Cortex of kidney (tissue), 1 donor: ENCODE measurements at places on chromosomes 11 and 22.

DNA sequence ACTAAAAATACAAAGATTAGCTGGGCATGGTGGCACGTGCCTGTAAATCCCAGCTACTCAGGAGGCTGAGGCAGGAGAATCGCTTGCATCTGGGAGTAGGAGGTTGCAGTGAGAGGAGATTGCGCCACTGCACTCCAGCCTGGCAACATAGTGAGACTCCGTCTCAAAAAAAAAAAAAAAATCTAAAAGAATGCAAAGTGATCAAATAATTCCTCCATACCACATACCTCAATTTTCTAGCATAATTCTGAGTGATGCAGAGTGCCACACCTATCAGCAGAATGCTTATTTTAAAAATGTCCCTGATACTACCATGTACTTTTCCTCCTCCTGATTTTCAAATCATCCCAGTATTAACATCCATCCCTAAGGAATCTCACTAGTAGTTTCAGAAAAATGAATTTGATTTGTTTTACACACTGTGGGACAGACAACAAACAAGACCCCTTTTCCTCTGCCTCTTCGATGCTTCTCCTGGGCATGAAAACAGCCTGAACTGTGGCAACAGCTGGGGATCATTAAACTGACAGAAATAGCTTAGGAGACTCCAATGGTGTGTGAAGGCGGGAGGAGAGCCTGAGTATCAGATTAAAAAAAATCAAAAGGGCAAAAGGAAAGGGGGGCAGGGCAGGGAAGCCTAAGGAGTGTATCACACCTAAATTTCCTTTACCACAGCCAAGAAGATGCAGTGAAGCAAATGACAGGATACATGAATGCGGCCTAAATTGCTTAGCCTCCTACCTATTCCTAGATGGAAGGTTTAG is 114.7 kb downstream of the SGSM3 start:
- no peak for DNase-seq

DNA sequence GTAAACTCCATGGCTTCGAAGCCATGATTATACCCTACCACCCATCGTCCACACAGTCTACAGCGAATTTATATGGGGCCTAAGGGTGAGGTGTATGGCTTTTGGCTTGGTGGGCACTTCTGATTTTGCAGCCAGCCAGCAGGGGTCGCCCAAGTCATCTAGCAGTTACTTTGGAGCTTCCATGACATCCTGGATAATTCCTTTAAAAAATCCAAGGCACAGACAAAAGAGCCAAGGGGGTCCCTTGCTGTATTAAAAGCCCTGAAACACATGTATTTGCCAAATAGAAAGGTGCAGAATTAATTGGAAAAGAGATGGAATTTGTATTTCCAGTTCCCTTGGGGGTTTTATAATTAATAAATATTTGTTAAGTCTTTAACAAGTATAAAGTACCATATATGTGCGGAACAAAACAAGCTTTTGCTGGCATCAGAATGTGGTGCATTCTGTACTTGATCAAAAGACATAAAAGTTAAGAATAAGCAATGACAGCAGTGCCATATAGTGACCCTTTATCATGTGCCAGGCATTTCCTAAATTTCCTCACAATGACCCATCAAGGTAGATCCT is 132.8 kb upstream of the PITPNB start:
- no peak for DNase-seq

DNA sequence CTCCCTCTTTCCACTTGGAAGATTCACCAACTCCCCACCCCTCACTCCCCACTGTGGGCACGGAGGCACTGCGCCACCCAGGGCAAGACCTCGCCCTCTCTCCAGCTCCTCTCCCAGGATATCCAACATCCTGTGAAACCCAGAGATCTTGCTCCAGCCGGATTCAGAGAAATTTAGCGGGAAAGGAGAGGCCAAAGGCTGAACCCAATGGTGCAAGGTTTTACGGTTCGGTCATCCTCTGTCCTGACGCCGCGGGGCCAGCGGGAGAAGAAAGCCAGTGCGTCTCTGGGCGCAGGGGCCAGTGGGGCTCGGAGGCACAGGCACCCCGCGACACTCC is 397 bp upstream of the CD44 start:
- DNase-seq: no peak

- no peak for DNase-seq
These were observed 4.9 kb downstream of the UBE2L6 start for GRCh38 chr11:57562596-57562995.

DNA sequence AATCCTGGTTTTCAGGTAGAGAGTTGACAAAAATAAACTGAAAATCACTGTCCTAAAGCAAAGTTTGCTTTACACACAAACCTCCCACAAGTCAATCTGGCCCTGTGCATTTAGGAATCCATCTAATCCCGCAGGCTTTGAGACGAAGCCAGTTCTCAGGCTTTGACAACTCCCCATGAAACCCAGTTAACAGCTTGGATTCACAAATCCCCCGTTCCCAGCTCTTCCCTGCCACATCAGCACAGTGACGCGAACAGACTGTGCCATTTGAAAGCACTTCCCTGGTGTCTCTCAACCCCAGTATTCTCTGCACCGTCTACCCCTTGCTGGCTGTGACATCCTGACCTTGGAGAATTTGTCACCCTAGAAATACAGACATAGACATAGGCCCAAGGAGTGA is 117.8 kb downstream of the OPCML start:
- DNase-seq: no peak

GRCh38 chr11:16312233-16312765 is 44.0 kb downstream of the SOX6 start:
- DNase-seq: no peak

DNA sequence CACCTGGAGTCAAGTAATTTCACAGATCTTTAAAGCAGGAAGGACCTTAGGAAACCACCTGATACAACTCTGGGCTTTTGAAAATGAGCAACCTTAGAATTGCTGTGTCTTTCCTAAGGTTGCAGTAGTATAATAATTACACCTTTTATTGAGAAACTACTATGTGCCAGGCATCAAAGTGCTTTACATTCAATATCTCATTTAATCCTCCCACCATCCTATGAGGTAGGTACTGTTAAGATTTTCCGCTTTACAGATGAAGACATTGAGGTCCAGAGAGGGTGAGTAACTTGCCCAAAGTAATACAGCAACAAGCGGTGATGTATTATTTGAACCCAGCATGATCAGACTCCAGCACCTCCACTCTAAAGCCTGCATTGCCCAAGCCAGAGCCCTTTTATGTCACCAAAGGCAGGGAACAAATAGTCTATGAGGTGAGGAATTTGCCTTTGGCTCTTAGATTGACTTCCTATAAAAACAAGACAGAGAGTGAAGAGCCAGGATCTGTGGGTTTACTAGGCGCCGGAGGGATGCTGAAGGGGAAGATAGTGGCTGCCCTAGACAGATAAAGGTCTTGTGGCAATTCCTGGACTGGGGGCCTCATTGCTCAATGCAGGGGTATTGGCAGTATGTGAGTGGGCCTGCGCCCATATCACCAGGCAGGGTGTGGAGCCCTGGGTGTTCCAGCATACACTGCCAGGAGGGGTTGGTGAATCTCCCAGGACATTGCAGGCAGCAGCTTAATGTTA is 157.1 kb downstream of the FBXO7 start:
- DNase-seq: no peak

DNA sequence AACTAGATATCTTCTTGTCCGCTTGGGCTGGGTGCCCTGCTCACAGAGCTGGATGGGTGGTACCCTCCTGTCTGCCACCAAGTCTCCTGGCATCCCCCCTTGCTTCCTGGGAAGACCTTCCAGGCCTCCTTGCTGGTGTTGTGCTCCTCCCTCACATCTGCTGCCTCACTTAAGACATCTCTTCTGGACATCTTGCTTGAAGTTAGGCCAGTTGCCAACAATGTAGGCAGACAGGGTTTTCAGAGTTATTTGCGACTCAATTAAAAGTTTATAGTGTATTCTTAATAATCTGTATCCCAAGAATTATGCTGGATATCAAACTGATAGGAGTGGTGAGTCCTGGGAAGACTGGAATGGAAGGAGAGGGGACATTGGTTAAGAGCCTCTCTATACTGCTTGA is 64.0 kb upstream of the TNRC6B start:
- DNase-seq: no peak

DNA sequence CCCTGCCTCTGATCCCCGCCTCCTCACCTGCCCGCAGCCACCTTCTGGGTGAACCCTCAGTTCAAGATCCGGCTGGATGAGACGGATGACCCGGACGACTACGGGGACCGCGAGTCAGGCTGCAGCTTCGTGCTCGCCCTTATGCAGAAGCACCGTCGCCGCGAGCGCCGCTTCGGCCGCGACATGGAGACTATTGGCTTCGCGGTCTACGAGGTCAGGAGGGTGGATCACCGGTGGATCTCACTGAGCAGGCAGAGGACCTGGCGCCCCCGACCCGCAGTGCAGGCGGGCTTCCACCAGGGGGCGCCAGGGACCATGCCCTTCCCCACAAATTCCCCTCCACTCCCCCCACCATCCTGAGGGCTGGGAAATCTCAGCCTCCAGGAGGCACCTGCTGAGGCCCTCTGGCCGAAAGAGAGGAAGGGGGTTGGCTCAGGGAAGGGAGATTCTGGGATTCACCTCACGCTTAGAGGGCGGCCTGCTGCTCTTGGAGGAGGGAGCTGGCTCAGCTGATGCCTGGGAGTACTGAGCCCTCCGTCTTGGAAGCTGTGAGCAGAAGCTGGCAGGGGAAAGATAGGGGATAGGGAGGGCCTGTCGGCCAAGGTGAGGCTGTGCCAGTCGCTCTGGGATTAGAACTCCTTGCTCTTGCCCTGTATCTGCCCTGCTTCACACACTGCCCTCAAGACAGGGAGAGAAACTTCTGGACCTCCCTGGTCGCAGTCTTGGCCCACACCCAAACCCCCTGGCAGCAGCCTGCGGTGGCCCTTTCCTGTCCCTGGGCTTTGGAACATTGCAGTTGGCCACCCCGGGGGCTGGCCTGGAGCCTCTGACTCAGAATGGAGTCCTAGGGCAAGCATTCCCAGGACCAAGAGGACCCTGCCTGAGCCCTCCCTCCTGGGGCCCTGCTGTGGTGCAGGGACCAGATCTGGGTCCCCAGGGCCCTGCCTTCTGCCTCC is 23.2 kb downstream of the CAPN1 start:
- no peak for DNase-seq

DNA sequence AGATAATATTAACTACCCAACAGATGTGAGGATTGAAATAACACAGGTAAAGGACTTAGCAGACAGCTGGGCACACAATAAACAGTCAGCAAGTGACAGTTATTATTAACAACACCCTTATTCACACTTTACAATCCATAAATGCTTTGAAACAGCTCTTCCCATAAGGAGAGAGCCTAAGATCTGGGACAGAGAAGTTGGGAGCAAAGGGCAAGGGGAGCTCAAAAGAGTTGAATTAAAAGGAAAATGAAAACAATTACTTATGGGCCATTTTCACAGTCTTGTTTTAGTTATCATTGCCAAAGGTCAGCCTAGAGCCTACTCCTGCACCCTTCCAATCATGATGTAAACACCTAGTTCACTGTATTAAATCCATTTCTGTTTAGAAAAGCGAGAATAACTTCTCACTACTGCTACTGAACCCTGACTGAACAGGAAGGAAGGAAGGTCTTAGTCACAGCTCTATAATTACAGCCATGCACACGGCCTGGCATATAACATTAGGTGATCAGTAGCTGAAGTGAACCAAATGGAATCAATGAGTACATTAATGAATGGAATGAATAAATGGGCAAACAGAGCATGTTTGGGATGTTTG is 111.3 kb downstream of the PLEKHA7 start:
- no peak for DNase-seq

DNA sequence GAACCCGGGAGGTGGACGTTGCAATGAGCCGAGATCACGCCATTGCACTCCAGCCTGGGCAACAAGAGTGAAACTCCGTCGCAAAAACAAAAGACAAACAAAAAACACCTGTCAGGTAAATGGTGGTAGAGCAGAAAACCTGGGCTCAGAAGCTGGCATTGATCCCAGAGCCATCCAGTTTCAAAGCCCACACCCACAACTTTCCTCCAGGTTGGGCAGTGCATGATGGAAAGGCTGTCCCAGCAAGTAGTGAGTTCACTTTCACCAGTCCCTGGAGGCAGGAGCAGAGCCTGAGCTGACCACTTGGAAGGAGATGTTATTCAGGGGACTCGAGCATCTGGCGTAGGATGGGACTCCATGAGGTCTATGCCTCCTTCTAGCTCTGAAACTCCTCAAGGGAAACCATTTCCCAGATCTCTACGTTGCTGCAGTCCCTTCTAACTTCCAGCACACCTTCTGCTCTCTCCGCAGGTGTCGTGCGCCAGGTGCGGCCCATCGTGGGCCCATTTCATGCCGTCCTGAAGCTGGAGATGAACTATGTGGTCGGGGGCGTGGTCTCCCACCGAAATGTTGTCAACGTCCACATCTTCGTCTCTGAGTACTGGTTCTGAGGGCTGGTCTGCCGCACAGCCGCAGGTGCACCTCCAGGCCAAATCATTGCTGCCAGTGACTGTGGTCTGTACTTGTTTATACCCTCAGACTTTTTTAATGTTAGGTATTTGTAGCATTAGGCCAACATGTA is 71.6 kb upstream of the ATXN10 start:
- DNase-seq: no peak

DNA sequence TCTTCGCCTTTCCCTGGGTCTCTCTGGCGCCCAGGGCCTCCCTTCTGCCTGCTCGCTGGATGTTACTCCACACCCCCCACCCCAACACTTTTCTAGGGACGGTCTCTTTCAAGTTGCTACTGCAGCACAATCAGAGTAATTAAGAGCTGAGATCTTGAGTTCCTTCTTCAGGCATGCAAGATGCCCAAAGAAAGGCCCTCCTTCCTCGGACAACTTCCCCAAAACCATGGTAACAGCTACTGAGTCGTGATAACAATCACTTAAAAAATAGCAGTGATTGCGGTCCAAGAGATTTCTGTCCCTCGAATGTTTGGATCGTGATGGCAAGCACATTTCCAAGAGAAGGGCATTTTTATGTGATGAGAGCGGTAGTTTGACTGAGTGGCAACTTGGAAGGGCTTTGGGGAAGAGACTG is 638 bp upstream of the TENM4 start:
- DNase-seq: no peak

DNA sequence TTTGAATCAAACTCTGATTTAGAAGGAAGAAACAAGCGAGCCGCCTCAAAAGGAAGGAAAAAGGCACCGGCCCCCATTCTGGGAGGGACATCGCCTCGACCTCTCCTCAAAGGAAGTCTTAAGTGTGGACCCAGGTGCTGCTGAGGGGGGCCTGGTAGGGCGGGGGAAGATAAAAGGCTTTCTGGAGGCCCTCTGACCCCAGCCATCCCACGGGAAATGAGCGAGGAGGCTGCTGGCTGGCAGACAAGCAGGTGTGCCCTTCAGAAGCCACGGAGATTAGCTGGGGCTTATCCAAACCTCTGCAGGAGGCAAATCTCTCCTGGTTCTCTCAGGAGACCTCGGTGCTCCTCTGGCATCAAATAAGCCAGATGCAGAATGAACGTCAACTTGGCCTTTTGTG is 171.4 kb upstream of the BLID start:
- DNase-seq: no peak

GRCh38 chr22:22935056-22935545 is 47.5 kb downstream of the IGLL5 start:
- no peak for DNase-seq
